ENCODE measurements at places on chromosomes 12 and 14.

DNA sequence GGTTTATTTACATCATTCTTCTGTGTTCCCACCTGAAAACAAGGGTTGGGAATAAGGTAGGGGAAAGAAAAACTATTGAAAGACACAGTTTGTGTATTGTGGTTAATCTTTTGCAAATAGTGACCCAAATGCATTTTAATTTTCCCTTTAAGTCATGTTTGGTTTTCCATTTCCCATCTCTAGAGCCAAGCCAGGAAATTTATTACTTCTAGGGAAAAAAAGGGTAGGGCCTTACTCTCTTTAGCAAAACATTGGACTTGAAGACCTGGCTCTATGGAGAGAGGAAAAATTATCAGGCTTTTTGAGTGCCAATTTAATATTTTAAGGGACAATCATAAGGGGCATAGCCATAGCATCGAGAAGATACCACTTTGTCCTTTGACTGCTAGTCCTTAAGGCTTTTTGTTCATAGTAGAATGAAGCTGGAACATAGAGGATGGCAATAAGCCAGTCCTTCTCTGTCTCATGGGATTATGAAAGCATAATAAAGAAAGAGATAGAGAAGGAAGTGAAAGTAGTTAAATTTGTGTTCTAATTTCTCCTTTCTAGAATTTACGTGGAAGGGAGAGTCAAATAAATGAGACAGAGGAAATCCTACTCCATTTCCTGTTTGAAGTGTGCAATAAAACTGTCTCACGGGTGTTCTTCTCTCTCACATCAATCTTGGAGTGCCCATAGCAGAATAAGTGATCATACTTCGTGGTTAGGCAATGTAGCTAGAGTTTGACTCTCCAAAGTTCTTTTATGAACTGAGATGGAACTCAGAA, 50.9 kb upstream of the PPFIA2 start:
- DNase-seq = no peak

GRCh38 chr12:64081008-64081404, 141.1 kb downstream of the KICS2 start:
- no peak for DNase-seq

GRCh38 chr14:95121911-95122620, 35.3 kb downstream of the DICER1 start:
- DNase-seq = no peak

- no peak for DNase-seq
Measured at GRCh38 chr14:74945261-74945851, 10.0 kb downstream of the PGF start.

DNA sequence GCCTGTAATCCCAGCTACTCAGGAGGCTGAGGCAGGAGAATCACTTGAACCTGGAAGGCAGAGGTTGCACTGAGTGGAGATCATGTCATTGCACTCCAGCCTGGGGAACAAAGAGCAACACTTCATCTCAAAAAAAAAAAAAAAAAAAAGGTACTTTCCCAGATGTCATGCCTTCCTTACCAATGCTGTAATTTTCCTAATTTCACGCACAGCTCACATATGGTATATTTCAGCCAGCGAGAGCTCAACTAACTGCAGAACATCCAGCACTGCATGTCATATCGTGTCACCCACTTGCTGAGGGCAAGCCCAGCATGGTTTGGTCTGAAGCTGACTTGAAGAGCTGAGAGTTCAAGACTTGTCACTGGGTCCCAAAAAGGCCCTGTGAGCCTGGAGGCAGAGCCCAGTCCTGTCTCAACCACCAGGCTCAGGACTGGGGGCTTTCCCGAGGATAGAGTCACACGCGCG, 29.0 kb downstream of the NFKBIA start:
- no peak for DNase-seq

Data from non-pigmented ciliary epithelial cell (primary cell).